Fibroblast of lung (primary cell): ENCODE measurements at places on chromosomes 3 and 15. TPM values are rescaled to one million over a fixed set of nuclear protein-coding genes. Genes with fewer than 3 reads are reported as not detected.
A peak's percentile ranks its signal among the peaks of the same experiment; 100 is the strongest.

- peak; percentile 88 for DNase-seq
Measured at GRCh38 chr3:50671331-50671730, 3.4 kb upstream of the DOCK3 start.

GRCh38 chr3:124858275-124858674, 28.9 kb downstream of the ITGB5 start:
- peak; percentile 80 for DNase-seq

DNA sequence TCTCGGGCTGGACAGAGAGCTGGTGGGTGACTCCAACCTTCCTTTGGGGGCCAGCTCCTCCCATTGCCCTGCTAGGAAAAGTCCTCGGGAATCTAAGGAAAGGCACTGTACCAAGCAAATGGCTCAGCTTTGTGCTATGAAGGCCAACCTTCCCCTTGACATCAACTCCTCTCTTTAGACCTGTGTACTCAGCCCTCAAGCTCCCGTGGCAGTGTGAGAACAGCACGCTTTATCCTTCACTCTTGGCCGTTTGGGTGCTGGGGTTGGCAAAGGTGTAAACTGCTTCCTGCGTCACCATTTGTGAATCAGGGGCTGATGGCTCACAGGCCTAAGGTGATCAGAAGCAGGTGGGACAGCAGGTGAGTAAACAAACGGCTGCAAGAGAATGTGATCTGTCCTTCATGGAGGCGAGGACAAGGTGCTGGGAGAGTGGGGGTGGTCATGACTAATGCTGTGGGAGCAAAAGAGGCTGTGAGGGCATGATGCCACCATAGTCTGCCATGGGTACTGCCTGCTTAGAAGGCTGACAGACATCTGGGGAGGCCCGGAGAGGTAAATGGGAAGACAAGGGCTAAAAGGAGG, 165.2 kb upstream of the TPM1 start:
- DNase-seq: no peak

DNA sequence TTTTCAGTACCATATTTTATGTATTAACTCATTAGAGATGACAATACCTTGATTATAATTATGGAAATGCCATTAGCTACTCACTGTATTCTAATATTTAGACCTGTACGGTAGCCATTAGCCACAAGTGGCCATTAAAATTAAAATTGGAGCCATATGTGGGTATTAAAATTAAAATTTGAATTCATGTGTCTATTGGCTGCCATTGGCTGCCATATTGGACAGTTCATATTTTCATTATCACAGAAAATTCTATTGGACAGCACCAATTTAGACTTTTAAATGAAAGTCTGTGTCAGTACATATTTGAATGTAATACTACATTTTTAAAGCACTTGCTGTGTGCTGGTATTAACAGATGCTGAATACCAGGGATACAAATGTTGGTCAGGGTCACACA, 3.0 kb downstream of the ATP11B start:
- no peak for DNase-seq

Gene PIGZ
- polyA plus RNA-seq: 1.5 and 2.0 TPM in 2 replicates
